ENCODE measurements at places on chromosomes 16 and 17.

GRCh38 chr17:37446027-37446426 is 39.3 kb downstream of the TADA2A start:
- DNase-seq = no peak

- DNase-seq = no peak
Observed at GRCh38 chr17:76626442-76626841, 17.1 kb downstream of the ST6GALNAC1 start.

- no peak for DNase-seq
Observed at GRCh38 chr17:50311112-50311460, 34.8 kb upstream of the XYLT2 start.

GRCh38 chr17:7841396-7841914 is 7.4 kb downstream of the KDM6B start:
- peak; percentile 89 for DNase-seq

DNA sequence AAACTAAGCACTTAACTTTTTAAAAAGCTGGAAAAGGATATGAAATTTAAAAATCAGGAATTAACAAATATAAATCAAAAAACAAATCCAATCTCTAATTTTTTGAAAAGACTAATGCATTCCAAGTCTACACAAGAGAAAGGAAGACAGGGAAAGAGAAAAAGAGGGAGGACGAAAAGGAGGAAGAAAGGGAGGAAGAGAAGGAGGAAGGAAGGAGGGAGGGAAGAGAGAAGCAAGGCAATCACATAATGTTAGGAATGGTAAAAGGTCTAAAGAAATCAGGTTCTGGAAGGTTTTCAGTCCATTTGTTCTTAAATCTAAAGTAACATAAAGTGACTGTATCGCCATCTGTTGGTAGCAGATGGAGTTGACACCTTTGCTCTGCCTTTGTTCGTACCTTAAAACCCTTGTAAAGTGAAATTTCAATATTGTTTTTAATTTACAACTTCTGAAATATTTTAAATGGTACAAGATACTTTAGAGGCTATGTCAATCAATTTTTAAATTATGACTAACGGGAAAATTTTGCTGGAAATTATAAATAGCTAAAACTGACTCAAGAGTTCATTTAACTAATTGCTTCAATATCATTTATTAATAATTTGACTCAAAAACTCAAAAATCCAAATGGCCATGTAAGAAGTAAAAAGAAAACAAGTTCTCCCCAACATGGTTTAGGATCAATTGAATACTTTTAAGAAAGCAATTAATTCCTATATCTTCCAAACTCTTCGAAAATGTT is 20.4 kb upstream of the CDYL2 start:
- DNase-seq = peak; percentile 31

GRCh38 chr17:8018436-8018835 is 16.0 kb downstream of the GUCY2D start:
- no peak for DNase-seq

DNA sequence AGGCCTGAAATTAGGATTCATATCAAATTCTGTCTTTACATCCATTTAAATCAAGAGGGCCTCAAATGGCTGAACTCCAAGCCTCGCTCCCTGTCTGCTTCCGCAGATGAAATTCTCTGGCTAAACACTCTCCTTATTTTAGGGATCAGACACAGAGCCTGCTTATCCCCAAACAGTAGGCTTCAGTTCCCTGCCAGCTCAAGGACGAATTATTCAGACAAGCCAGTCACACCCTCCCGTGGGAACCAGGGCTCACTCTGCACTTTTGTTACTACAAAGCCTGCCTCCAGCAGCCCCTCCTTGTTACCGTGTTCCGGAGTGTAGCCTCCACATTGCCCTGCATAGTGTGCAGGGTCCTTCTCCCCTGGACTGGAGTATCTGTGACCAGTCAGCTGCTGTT is 46.6 kb upstream of the LCMT1 start:
- no peak for DNase-seq

DNA sequence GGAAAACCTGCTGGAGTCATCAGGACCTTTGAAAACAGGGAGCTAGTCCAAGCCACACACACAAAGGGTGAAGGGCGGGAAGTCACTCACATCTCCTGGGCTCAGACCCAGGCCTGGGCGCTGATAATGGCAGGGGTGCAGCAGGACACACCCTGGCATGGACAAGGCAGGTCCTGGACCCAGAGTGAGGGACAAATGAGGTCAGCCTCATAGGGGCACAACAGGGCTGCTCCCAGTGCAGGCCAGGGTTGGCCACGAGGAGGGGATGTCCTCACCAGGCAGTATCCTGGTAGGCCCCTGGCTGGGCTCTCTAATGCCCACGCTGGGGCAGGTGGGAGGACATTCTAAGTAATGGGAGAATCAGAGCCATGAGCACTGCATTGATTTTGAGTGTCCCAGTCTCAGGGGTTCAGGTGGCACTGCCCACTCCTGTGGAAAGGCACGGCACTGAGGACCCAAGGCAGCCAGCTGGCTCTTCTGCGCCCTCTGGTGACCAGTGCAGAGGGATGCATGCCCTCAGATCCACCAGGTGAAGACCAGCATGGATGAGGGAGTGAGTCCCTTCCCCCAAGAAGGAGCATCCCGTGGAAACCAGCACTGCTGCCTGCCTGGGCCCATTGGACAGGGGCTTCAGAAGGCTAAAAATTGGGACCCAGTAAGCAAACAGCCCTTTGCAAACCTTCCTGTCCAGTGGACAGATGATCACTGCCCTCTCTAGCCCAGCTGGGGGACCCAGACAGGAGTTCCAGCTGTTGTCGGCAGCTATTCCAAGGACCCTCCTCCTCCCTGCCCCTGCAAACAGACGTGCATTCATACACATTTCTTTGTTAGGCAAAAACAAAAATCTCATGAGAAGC is 23.4 kb upstream of the SREBF1 start:
- DNase-seq = peak; percentile 66

DNA sequence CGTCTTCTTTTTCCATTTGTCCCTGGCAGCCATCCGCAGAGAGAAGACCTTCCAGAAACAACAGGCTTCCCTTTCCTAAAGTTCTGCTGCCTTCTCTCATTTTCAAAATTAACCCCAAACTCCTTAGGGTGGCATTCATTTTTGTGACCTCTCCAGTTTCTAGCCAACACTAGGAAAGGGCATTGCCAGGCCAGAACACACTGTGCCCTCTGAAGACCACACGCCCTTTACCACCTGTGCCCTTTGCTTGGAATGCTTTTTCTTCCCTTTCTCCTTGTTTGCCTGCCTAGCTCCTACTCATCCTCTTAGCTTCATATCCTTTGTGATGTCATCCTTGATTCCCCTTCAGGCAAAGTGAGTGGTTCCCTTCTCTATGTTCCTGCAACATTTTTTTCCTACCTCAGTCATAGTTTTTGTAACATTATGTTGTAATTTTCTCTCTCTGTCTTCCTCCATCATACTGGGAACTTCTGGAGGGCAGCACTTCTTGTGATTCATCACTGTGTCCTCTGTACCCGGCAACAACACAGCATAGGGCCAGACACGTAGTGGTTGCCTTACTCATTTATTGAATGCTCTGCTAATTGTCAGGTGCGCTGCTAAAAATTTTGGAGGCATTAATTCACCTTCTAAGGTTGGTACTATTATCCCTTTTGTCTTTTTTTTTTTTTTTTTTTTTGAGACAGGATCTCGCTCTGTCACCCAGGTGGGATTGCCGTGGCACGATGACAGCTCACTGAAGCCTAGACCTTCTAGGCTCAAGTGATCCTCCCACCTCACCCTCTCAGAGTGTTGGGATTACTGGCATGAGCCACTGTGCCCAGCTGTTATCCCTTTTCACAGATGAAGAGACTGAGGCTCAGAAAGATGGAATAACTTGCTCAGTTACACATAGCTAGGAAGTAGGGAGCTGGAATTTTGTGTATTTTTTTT is 1.0 kb downstream of the KAT8 start:
- no peak for DNase-seq

DNA sequence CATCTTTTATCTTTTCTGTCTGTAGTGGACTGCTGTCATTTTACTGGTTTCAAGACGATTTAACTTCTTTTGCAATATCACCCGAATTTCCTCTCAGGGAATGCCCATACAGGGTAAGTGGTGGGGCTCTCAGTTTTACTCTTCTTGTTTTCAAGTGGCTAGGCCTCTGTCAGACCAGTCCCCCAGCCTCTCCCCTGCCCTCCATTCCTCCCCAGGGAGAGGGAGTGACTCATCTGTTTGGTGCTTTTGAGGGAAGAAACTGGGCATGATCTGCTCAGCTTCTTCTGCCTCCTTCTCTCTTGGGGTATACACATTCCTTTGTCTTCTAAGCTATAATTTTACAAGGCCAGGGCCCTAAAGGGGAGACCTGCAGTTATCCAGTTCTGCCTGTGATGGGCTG is 332.0 kb downstream of the CBLN1 start:
- no peak for DNase-seq

GRCh38 chr16:70590722-70591415 is 55.5 kb upstream of the IL34 start:
- no peak for DNase-seq

DNA sequence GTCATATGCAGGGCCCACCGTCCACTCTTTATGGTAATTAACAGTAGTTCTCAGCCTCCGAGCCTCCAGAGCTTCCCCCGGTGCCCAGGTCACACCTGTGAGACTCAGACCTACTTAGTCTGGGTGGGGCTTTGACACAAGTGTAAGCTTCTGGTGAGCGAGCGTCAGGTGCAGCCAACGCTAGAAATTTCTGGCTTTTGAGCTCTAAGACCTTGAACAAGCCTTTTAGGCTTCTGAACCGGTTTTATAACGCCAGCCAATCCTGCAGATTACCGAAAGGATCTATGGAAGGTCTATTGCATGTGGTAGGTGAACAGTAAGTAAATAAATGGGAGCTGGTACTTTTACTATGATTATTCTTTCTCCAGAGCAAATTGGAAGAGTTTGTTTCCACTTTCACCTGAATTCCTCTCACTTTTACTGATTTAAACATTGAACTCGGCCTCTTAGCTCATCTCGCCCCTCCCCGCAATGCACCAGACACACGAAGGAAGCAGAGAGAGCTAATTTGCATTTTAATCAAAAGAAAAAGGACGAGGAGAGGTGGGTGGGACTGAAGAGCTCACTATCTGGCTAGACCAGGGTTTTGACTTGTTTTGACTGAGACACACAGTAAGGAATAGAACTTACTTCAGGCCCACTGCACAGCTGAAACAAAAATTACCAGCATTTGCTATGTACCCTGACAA is 47.1 kb downstream of the ABAT start:
- no peak for DNase-seq

DNA sequence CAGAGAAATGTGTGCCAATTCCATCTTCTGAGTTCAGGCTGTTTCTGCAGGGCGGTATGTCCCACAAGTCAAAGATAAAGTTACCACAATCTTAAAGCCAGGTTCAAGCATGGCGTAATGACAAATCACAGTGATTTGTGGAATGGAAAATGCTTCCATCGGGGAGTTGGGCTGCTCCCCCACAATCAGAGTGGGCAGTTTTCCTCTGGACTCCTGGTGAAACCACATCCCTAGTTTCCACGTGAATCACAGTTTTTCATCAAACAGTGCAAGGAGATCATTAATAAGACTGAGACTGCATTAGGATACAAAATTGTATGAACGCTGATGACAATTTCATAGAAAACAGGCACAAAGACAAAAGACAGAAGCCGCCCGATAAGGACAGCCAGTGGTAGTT is 3.6 kb downstream of the LITAF start:
- DNase-seq = no peak

DNA sequence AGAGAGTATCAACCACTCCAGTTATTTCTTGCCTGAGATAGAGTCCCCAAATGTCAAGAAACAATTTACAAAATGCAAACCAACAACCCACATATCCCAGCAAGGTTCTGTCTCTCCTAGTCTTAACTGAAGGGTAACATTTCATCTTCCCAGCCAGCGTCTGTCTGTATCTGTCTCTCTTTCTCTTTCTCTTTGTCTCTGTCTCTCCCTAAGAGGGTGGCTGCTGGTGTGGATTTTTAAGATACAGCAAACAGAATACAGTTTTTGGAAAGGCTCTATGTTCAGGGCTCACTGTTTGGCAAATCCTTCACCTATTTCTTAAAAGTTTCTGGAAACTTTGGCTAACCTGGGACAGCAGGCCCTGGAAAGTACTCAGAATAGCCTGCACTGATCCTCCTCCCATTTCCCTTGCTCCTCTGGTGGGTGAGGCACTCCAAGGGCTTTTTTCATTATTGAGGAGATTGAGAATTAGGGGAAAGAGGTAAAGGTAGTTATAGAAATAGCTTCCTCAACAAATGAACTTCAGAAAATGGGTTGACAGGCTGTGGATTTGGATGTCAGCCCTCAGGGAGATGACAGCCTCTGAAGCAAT is 6.2 kb downstream of the HOXB4 start:
- DNase-seq = no peak

DNA sequence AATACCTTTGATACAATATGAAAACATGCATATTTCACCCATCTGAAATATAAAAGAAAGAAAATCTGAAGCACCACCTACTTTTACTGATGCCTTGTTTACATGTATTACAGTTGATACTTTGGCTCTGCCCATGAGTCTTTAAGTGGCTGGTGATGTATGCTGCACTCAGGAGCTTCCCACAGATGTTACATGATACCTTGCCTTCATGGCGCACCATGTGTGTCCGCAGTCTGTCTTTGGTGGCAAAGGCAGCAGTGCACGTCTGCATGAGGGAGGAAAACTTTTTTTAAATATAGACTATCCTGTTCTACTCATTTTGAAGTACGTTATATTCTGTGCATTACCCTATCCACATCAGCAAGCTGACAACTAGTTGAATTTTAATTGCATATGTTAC is 7.5 kb downstream of the VEZF1 start:
- DNase-seq = no peak

DNA sequence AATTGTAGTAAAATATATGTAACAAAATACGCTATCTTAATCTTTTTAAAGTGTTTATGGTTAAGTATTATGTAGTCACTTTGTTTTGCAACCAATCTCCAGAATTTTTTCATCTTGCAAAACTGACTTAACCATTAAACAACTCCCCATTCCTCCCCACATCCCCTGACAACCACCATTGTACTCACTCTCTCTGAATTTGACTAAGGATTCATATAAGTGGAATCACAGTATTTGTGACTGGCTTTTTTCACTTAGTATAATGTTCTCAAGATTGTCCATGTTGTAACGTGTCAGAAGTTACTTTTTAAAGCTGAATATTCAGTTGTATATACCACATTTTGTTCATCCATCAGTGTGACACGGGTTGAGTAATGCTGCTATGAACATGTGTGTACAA is 10.6 kb downstream of the ORC6 start:
- no peak for DNase-seq

DNA sequence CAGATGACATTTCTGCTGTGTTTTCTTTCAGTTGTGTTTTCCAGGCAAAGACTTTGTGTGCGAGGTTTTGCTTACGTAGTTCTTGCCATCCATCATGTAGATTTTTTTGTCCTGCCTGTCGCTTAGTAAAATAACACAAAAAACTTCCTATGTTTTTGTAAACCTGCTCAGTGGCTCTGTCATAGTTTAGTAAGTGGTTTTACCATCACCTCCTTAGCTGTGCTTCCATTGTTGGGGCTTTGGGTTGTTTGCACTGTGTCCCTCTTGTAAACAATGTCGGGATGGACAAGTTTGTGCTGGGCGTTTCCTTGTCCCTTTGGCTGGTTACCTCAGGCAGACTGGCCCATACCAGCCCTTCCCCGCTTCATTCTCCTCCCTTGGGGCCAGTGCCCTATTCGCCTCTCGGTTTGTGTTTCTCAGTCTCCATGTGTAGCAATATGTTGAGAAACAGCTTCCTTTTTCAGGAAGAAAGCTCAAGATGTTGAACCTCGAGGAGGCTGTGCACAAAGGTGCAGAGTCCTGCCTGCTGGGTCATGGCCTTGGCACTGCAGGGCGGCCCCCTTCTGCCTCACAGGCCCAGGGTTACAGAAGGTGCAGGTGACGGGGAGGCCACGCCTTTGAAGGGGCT is 74.6 kb downstream of the KSR1 start:
- no peak for DNase-seq

All from activated gamma-delta T cell treated with Interleukin-2 at 50 U/mL for 16 hours (primary cell).